ENCODE measurements at places on chromosomes 4 and X.

- DNase-seq = peak; percentile 89
These were observed 44.4 kb downstream of the POLR2B start for GRCh38 chr4:57023104-57023503.

DNA sequence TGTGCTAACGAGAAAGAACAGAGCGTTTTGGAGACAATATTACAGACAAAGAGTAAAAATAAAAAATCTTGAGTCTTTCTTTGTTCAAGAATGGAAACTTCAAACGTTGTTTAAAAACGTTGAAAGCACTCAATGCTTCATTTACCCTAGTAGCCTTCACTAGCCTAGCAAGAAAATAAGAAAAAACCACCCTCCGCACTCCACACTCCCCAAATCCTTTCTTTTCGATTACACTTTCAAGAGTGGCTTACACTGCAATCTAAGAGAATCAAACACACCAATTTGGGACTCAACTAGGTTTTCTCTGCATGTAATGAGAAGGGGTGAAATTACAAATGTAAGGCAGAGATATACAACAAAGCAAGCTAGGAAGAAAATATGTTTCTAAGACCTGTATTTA is 4.7 kb downstream of the TMSB4X start:
- no peak for DNase-seq

GRCh38 chr4:20430259-20430941 is 178.7 kb downstream of the SLIT2 start:
- peak; percentile 49 for DNase-seq

- DNase-seq = no peak
These were observed 61.6 kb downstream of the KDM5C start for GRCh38 chrX:53163436-53163835.

- no peak for DNase-seq
These were observed 158.6 kb downstream of the STPG2 start for GRCh38 chr4:97984545-97985131.

- DNase-seq = no peak
These were observed 11.4 kb downstream of the HTRA3 start for GRCh38 chr4:8280876-8281440.

- DNase-seq = no peak
These were observed 44.7 kb downstream of the TMEM156 start for GRCh38 chr4:38987491-38987890.

- peak; percentile 31 for DNase-seq
These were observed 1054.5 kb upstream of the PABPC4L start for GRCh38 chr4:135256111-135256510.

- DNase-seq = no peak
These were observed 395.9 kb upstream of the GRIA3 start for GRCh38 chrX:122788216-122788615.

DNA sequence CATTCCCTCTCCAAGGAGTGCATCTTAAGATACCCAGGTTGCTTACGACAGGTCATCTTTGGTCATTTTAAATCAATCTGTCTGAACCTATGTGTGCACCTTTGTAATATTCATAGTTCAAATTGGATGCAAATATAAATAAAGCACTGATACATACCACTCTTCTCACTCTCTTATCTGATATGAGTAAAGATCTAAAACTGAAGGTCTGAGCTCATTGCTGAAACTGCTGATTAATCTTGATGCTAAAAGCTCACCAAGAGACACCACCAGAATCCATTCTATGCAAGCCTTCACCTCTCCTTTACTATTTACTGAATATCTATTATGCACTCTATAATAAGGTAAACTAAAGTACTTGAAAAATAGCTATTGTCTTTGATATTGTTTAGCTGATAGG is 16.6 kb downstream of the HSD17B13 start:
- DNase-seq = no peak

DNA sequence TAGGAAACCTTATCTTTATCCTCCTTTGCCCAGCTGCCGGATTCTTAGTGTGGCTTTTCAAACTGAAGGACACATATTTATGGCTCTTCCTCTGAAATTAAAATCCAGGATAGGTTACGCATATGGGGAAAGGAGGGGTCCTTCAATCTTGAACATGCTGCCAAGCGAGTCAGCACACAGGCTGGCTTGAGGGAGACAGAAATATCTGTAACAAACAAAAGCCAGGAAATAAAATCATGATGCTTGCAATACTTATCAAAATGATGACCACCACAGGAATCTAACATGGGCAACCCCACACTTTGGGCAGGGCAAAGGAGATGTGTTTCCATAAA is 196.4 kb upstream of the LDB2 start:
- no peak for DNase-seq

- DNase-seq = no peak
These were observed 731.9 kb upstream of the PCDH10 start for GRCh38 chr4:132417220-132417619.

DNA sequence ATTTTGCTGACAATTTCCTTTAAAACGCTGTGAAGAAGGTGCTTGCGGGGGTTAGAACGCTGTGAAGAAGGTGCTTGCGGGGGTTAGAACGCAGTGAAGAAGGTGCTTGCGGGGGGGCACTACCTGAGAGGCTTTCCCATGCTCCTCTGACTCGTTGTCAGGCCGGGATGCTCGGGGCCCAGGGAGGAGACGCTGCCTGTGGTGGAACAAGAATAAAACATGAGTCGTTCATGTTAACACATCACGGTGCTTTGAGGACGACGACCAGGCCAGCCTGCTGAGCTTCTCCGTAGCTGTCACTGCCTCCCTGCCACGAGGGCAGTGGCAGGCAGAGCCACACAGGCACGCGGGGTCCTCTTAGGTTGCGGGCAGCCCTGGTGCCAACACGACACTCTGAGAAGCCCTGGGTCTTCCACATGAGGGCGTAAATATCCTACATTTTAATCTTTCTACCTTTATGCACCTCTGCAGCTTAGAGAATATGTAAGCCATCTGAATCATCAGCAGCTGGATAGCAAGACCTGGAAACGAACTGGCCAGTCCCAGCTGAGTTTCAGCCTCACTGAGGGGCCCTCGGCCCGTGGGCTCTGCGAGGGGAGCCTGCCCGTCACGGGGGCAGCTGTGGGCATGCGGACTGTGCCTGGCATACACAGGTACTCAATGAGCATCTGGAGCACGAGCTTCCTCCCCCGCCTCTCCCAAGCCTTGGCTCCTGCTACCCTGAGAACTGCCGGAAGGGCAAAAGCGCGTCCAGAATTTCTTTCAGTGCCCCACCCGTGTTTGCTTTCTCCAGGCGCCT is 47.0 kb downstream of the FGFRL1 start:
- DNase-seq = no peak

DNA sequence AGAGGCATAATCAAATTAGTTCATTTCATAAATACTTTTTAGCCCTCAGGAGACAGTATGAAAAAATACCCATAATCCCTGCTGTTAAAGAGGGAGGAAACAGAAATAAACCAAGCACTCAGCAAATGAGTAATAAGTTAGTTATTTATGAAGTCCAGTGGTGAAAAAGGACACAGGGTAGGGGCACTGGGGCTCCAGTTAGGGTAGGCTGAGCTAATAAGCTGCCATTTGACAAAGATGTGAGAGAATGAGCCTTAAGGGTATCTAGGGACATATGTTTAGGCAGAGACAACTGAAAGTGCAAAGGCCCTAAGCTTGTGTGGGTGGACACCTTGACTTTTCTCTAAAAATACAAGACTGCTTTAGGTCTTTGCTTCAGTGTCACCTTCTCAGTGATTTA is 94.4 kb downstream of the IL15 start:
- DNase-seq = no peak

- DNase-seq = no peak
These were observed 99.6 kb upstream of the CCSER1 start for GRCh38 chr4:90027565-90027964.

- DNase-seq = no peak
These were observed 2062.4 kb downstream of the ARAP2 start for GRCh38 chr4:34181891-34182290.

DNA sequence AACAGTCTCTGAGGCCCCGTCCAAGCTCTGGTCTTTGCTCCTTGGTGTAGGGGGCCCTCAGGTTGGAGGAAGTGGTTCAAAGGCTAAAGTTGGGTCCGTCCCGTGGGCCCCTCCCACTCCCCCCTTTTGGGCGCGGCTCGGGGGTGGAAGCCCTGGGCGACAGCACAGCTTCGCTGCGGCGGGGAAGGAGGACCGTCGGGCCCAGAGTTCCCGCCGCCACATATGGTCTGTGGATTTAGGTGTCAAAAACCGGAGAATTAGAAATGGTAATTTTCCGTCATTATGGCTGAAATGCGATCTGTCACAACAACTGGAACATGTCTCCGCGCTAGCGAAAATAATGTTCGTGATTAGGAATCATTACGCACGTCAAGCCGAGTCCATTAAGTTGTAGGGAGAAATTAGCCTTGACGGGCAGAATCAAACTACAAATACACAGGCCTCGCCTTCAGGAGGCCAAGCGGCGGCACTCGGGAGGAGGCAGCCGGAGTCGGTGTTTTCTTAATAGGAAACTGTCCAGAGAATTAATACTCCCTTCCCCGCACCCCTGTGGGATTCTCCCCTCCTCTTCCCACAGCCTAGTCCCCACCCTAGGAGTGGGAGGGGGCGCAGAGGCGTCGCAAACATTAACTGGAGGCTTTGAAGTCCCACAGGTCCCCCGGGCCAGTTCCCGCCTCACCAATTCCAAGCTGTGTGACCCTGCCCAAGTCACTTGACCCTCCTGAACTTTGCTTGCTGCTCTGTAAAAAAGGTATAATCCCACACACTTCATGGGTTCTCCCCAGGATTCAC is 15.0 kb downstream of the NKX3-2 start:
- DNase-seq = no peak

- DNase-seq = no peak
These were observed 6.2 kb downstream of the CCKAR start for GRCh38 chr4:26484032-26484515.

- DNase-seq = no peak
These were observed 66.1 kb downstream of the PTTG2 start for GRCh38 chr4:38026158-38026740.

- no peak for DNase-seq
These were observed 1065.7 kb upstream of the FTHL17 start for GRCh38 chrX:32137525-32137924.

GRCh38 chr4:154314248-154314647 is 177.4 kb downstream of the DCHS2 start:
- DNase-seq = no peak

DNA sequence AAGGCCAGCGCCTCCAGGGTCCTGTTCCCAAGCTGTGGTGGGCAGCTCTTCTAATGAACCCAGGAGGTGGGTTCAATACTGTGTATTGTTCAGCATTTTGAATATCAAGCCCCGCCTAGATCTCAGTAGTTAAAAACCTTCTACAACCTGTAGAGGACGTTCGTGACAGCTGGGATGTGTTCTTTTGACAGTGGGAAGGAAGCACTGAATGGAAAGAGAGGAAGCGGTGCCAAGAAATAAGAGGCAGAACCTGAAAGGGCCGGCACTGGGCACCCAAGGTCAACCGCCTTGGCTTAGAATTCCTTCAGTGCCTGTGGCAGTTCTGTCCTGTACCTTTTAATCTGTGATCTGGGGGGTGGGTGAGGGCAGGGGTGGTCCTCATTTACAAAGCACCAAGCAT is 73.1 kb downstream of the CC2D2A start:
- DNase-seq = no peak

- no peak for DNase-seq
These were observed 1287.7 kb downstream of the FAM133A start for GRCh38 chrX:94961730-94962129.

- DNase-seq = no peak
These were observed 655.7 kb upstream of the INTU start for GRCh38 chr4:126976850-126977632.

GRCh38 chr4:146590801-146591200 is 47.9 kb upstream of the POU4F2 start:
- DNase-seq = no peak

GRCh38 chr4:16641971-16642370 is 256.5 kb downstream of the LDB2 start:
- no peak for DNase-seq

GRCh38 chrX:17403189-17403691 is 28.2 kb downstream of the NHS start:
- no peak for DNase-seq

GRCh38 chr4:89800527-89801103 is 36.3 kb downstream of the SNCA start:
- no peak for DNase-seq

- no peak for DNase-seq
These were observed 130.7 kb downstream of the ADAM29 start for GRCh38 chr4:175048906-175049305.

DNA sequence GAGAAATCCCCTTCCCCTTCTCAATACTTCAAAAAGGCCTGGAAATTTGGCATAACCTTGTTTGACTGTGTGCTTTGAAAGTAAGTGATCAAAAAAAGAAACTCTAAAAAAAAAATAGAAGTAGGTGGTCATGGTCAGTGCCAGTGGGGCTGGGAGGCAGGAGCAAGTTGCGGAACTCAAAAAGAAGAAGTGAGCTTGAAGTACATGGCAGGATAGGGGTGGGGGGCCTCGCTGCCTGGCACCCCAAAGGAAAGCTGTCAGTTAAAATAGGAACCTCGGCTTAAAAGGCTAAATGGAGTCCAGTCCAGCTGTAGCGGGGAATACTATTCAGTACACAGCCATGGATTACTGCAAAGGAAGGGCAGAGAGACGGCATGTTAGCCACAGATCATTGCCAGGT is 12.2 kb upstream of the NKRF start:
- no peak for DNase-seq

- peak; percentile 16 for DNase-seq
These were observed 91.4 kb downstream of the RTL9 start for GRCh38 chrX:110450050-110450449.

Data from HS-5 (cell line).